ENCODE measurements at places on chromosomes 2 and 18. TPM values are rescaled to one million over a fixed set of nuclear protein-coding genes. Genes with fewer than 3 reads are reported as not detected.

DNA sequence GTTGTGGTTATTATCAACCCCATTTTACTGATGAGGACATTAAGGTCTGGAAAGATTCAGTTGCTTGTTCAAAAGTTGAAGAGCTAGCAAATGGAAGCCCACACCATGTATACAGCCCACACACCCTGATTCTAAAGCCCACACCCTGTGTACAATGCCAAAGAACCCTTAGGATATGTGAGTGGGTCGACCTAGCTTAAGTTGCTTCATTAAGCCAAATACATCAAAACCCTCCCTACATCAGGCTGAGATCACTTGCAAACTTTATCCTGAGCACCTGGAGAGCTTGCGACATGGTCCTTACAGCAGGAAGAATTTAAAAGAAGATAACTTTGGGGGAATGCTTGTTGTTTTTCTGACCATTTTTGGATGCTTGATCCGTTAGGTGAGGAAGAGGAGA lies 435 bp upstream of the ARHGAP25 start:
- no peak overlapping the region for H3K27ac ChIP-seq
- H3K4me1 ChIP-seq: no peaks in the 10 kb centered on the region
- H3K4me3 ChIP-seq: no peak overlapping the region

DNA sequence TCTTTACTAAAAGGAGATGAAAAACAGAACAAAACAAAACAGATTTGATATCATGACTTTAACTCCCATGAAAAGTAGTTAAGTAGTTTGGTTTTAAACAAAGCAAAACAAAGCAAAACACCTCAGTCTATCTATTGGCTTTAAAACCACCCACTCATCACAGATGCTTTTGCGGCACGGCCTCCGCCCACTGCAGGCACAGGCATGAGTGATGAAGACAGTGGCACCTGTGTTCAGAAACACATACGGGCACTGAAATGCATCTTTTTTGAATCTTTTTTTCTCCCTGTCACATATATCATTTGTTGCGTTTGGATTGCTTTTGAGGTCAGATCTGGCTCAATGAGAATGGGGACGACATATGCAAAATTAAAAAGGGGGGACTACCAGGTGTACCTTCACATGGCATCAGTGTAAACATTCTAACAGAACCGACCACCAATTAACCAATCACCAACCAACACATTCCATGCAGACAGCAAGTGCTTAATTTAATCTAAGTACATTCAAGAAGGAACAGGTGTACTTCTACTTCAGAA lies 147.4 kb upstream of the REV1 start:
- no peaks in the 10 kb centered on the region for H3K4me1 ChIP-seq
- peak overlapping the region; percentile 99 for H3K27ac ChIP-seq
- H3K27me3 ChIP-seq: no peaks in the 10 kb centered on the region

- H3K36me3 ChIP-seq: no peaks in the 10 kb centered on the region
- peaks cover 14% of the 10 kb centered on the region for H3K27me3 ChIP-seq
- no peak overlapping the region for H3K27ac ChIP-seq
- no peaks in the 10 kb centered on the region for H3K4me1 ChIP-seq
These were observed 47.1 kb upstream of the REL start for GRCh38 chr2:60834270-60834717.

Gene LHCGR
- polyA plus RNA-seq: not detected

Gene AMER3
- polyA plus RNA-seq: 0.03 TPM

Gene APOB
- not detected for polyA plus RNA-seq
